OCI-M1 (cell line): ENCODE measurements at places on chromosomes 6 and 20.

- DNase-seq, result no peak
Observed at GRCh38 chr6:112004201-112005012, 49.5 kb upstream of the CCN6 start.

DNA sequence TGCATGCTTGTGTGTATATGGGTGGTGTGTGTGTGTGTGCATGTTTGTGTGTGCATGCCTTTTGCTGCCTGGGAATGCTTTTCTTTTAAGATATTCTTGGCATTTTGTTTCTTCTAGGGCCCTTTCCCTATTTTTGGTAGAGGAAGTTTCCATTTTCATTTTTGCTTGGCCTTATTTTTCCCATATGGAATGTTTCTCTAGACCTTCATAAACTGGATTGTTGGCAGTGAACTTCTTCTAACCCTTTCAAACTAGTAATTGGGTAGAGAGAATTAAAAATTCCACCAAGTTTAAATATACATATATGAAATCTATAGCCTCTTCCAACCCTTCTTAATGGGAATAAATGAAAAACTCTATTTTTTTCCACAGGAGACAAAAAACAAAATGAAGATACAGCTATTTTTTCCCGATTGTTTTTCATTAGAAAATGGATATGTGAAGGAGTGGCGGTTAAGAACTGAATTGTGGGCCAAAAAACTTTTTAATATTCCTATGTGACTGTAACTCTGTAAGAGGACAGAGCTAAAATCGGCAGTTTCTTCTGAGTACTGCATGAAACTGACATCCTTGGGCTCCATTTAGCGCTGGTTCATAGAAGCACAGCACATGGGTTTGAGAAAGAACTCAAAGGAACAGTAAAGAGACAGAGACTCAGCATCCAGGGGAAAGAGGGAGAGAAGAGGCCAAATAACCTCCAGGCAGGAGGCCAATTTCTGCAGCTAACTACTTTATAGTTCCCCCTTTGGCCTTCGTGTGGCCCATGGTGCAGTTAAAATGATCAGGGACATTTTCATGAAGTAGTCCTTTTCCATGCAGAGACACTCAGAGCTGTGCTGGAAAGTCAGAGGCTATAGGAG, 102.1 kb downstream of the TMEM170B start:
- DNase-seq, result no peak

DNA sequence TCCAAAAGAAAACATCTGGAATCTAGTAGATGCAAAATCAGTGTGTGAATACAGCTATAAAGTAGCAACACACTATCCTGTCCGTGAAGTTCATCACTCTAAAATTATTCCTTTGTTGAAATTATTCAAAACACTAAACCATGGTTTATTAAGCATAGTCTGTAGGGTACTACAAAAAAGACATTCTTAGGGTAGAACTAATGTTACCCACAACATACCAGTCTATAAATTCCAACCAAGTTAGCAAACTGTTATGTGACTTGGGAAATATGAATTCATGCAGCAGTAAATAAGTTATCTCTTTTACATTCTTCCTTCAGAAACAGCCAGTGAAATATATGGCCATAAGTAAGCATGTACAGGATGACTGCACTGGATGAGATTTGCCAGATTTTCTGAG, 580.3 kb upstream of the ADGRB3 start:
- DNase-seq, result no peak

GRCh38 chr20:46139908-46140482, 21.9 kb downstream of the CD40 start:
- DNase-seq, result no peak

GRCh38 chr6:86193821-86194220, 551.1 kb upstream of the SYNCRIP start:
- no peak for DNase-seq

GRCh38 chr6:1860756-1861348, 251.1 kb downstream of the FOXC1 start:
- DNase-seq, result no peak

GRCh38 chr6:156697225-156697830, 79.8 kb upstream of the ARID1B start:
- DNase-seq, result no peak

DNA sequence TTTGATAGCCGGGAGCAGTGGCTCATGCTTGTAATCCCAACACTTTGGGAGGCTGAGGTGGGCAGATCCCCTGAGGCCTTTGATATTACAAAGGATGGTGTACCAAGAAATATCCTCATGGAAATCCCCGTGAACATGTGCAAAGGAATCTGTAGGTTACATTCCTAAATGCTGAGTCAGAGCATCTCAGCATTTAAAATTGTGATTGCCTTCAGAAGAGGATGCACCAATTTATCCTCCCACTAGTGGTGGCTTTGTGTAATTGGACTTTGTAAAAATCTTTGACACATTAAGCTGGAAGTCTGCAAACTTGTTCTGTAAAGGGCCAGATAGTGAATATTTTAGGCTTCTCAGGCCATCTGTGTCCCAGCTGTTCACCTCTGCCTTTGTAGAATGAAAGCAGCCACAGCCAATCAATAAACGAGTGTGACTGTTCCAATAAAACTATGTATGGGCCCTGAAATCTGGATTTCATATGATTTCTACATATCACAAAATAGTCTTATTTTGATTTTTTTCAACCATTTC, 11.8 kb downstream of the TMEM14B start:
- DNase-seq, result peak; percentile 81

DNA sequence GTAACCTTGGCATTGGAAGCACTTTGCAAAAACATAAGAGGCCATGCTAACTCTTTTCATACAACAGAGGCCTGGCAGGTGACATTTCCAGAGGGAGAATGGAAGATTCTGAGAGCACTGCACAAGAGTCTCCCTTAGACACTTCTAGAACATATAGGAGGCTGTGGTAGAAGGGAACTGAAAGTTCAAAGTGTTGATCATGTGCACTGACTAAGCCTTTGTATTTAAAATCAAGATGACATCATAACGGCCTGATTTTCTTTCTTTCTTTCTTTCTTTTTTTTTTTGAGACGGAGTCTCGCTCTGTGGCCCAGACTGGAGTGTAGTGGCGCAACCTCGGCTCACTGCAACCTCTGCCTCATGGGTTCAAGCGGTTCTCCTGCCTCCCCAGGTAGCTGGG, 26.8 kb upstream of the DNAAF9 start:
- DNase-seq, result no peak

DNA sequence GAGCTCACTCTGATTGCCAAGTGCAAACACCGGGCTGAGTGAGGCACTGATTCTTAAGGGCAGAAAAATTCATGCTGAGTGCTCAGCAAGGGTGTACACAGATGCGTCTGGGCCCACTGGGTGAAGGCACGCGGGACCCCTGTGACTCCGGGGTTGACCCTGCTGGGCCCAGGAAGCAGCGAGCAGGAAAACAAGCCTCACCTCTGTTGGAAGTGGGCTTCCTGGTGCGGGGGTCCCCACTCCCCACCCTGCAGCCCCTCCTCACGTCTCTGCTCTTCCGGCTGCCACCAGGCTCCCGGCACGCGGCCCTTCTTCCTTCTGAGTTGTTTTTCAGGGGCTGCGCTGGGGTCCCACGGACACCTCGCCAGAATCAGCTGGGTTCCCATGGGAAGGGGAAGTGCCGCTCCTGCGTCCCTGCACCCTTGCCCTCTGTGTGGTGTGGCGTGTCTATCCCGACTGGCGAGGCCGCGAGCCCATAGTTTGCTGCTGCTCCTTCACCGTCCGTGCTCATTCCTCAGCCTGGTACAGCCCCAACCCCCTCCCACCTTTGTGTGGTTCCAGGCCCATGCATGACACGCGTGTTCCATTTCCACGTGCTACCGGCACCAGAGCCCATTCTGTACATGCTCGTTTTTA, 80.6 kb upstream of the BHLHE23 start:
- DNase-seq, result no peak

DNA sequence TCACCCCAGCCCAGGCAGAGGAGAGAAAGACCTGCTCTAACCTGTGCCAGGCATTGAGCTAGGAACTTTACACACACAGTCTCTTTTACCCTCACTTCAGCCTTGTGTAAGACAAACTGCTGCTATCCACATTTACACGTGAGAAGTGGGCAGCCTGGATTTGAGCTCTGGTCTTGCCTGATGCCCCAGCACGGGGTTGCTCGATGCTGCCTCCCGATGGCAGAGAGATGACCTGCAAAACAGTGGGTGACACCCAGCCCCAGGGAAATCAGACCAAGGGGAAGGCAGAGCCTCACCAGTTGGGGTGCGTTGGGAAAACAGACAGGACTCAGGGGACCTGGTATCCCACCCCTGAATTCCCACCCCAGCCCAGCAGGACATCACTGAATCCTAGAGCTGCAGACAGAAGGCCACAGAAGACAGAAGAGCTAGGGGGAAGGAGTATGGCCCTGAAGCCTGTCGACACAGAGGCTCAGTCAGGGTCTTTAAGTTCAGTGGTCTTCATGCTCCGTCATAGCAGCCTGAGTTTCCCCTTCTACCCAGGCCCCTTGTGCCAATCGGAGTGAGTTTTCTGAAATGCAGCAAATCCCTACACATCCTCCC, 990 bp downstream of the BPI start:
- peak; percentile 72 for DNase-seq

GRCh38 chr20:17796091-17796563, 96.4 kb downstream of the BANF2 start:
- DNase-seq, result no peak
